Activated naive CD8-positive, alpha-beta T cell treated with anti-CD3 and anti-CD28 coated beads, Interleukin-2, amount 10 ng/mL, durations not matched to agents 7 days and 5 days (primary cell): ENCODE measurements at places on chromosomes 3 and 15. TPM values are rescaled to one million over a fixed set of nuclear protein-coding genes. Genes with fewer than 3 reads are reported as not detected.

GOLGA6L9 gene
- total RNA-seq = 4.7 TPM

ACTR8 gene
- 35.3 TPM for total RNA-seq

SLC35A5 gene
- 16.4 TPM for total RNA-seq

HDAC11 gene
- 4.1 TPM for total RNA-seq

EPB42 gene
- total RNA-seq = not detected

P2RY13 gene
- not detected for total RNA-seq

ITIH4 gene
- 30.7 TPM for total RNA-seq

EPHA6 gene
- not detected for total RNA-seq

SLC6A1 gene
- total RNA-seq = not detected

ARGFX gene
- total RNA-seq = not detected

SOX14 gene
- total RNA-seq = not detected

PRSS50 gene
- total RNA-seq = not detected

USF3 gene
- total RNA-seq = 20.9 TPM

AQP9 gene
- 0.20 TPM for total RNA-seq

CNBP gene
- total RNA-seq = 309 TPM

SLC49A4 gene
- total RNA-seq = 3.4 TPM

CDC25A gene
- total RNA-seq = 19.0 TPM

EEF1AKMT4 gene
- 2.5 TPM for total RNA-seq

AMT gene
- total RNA-seq = 10.3 TPM

PLSCR2 gene
- not detected for total RNA-seq

PLA2G4B gene
- 26.0 TPM for total RNA-seq

FETUB gene
- total RNA-seq = not detected

C3orf33 gene
- 2.2 TPM for total RNA-seq

SEMA3G gene
- total RNA-seq = 0.06 TPM

COPG1 gene
- 131 TPM for total RNA-seq

CHRNA3 gene
- total RNA-seq = not detected

PAQR9 gene
- total RNA-seq = not detected

ZNF35 gene
- 5.4 TPM for total RNA-seq

ACP3 gene
- not detected for total RNA-seq

ZBBX gene
- total RNA-seq = not detected

ATP13A4 gene
- total RNA-seq = 4.2 TPM

ZNF662 gene
- 2.2 TPM for total RNA-seq

SNTN gene
- total RNA-seq = not detected

CPNE9 gene
- not detected for total RNA-seq

LRTM1 gene
- not detected for total RNA-seq

CGGBP1 gene
- total RNA-seq = 106 TPM

KCNMB2 gene
- not detected for total RNA-seq

CLEC3B gene
- 0.45 TPM for total RNA-seq

CPB1 gene
- total RNA-seq = not detected
